ENCODE measurements at places on chromosomes 3 and 15.

- DNase-seq = no peak
These were observed 38.4 kb downstream of the CCDC12 start for GRCh38 chr3:46938118-46938517.

DNA sequence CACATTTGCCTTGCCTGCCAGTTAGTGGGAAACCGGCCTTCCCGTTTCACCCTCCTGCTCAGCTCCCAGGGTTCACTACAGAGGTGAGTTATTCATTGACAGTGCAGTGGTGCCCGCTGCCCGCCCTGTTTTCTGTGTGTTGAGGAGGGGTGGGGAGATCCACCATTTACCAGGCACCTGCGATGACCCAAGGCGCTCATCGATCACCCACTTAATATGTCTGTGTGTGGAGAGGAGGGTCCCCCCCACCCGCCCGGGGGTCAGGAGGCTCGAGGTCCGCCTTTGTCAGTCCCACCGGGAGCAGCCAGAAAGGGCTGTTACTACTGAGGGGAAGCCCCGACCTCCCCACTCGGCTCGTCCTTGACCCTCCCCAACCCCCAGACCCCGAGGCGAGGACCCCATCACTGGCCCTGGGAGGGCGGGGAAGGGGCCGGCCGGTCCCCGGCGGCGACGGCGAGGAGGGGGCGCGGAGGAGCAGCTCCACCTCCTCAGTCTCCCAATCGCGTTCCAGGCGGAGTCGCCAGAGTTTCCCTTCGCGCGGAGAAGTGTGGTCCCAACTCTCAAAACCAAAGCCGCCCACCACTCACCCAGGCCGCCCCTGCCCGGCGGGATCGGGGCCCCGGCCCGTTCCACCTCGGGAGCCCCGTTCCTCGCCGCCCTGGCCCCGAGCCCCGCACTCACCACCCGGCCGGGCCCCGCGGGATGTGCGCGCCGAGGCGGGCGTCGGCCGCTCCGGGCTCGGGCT lies 1.1 kb downstream of the PLXNB1 start:
- no peak for DNase-seq

- DNase-seq = no peak
These were observed 707.2 kb downstream of the NTRK3 start for GRCh38 chr15:87549296-87549695.

DNA sequence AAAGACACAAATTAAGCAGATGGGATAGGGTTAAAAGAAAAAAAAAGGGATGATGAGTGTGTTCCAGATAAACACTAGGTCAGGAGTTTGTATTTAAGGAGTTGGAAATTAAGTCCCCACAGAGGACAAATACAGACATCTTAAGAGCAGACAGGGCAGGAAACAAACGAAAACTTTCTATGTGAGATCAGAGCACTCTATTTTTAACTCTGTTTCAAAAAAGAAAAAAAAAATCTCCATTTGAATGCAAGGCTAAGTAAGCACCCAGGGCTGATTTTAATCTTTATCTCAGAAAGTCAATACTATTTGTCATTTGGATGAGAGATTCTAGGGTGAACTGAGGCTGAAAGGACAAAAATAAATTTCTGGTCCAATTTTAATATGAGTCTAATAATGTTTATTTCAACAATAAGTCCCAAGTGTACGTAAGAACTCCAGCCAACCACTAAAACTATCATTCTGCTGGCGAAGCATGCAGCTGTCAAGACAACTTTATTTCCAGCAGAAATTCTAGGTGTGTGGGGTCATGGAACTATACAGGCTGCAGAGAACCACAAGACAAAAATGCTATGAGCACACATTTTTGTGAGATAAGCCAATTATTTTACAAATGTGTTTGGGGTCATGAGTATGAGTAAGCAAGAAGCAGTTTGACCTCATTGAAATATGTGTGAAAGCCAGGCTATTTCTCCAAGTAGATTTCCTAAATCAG lies 186.1 kb downstream of the FMN1 start:
- no peak for DNase-seq

- no peak for DNase-seq
These were observed 268.0 kb downstream of the NR2F2 start for GRCh38 chr15:96598514-96598913.

DNA sequence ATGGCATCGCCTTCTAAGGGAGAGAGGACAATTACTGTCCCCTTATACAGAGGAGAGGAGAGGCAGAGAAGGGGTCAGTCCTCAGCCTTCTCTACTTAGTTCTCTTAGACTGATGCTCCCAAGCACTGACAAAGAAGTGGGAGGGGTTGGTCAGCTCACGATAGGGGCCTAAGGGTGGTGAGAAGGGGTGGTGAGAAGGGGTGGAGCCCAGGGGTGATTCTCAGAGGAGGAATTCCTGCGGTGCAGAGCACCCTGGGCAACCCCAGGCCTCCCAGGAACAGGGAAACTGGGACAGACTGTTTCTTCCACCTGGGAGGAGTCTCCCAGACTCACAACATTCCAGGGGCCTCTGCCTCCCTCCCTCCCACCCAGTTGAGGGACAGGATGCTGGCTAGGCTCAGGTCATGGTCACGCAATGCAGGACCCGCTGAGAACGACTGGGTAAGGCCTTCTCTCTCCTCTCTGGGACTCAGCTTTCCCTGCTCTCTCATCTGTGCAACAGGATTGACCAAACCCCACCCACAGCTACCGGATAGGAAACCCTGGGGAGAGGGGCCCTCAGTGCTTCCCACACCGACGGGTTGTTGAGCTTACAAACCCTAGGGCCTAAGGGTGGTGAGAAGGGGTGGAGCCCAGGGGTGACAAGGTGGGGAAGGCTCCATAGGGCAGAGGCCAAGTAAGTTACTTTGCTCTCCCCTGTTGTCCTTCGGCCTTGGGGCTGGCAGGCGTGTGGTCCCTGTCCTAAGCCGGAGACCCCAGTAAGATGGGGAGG lies 1.5 kb downstream of the TPRA1 start:
- DNase-seq = no peak

- no peak for DNase-seq
These were observed 157.8 kb downstream of the PDCD6IP start for GRCh38 chr3:33956206-33956605.

GRCh38 chr3:147449669-147450068 lies 40.5 kb downstream of the ZIC1 start:
- DNase-seq = no peak

- no peak for DNase-seq
These were observed 14.4 kb upstream of the ALDH1L1 start for GRCh38 chr3:126194713-126195305.

DNA sequence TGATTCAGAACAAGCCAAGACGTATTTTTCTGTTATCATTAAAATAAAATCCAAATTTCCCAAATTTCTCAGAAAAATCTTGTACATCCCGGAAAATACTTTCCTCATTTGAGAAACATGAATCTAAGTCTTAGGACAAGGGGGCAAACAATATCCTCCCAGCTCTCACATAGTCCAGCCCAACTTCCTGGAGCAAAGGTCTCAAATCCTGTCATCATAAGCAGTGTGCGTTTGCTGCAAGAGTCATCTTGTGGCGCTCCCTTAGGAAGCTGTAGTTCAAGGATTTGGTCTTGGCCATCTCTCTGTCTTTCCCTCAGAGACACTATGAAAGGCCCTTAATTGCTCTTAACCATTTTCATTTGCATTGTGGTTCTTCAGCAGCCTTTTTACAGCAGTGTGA lies 57.5 kb upstream of the GSK3B start:
- DNase-seq = no peak

DNA sequence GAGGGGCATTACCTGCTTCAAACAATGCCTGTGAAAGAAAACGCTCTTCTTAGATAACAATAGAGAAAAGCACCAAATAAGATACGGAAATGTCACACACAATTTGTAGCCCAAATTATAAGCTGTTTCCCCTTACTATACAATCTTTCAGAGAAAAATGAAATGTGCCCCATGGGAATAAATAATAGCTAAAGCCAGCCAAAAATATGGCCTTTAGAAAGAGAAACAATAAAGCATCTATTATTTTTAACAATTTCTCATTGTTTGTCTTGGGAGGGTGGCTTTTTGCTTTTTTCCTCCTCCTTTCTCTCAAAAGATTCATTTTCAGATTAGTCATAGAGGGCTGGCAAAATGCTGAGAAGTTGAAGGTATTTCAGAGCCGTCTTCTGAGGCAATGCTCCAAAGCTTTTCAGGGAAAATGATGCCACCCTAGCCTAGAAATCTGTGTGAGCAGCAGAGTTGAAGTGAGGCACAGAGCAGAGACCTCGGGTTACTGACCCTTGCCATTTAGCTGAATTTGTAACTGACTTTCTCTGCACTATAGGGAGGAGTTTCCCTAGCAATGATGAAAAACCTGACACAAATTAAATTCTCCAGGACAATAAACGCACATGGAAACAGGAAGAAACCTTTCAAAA lies 86.3 kb upstream of the PRICKLE2 start:
- no peak for DNase-seq

DNA sequence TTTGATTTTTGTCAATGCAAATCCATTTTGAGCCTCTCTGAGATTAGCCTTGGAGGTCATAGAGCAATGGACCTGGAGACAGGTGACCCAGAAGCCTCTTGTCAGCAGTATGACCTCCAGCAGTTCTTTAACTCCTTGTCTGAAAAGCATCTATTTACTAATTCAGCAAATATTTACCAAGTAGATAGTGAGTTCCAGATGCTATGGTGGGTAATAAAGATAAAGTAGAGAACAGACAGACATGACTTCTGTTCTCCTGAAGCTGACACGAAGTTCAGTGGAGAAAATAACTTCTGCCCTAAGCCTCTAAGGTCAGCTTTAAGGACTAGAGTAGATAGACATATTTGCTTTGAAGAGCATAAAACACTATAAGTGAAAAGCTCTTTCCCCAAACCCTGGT lies 26.6 kb downstream of the SEMA6D start:
- no peak for DNase-seq
